Daoy (cell line): ENCODE measurements at places on chromosomes 7 and 10. TPM values are rescaled to one million over a fixed set of nuclear protein-coding genes. Genes with fewer than 3 reads are reported as not detected.
A peak's percentile ranks its signal among the peaks of the same experiment; 100 is the strongest.

DNA sequence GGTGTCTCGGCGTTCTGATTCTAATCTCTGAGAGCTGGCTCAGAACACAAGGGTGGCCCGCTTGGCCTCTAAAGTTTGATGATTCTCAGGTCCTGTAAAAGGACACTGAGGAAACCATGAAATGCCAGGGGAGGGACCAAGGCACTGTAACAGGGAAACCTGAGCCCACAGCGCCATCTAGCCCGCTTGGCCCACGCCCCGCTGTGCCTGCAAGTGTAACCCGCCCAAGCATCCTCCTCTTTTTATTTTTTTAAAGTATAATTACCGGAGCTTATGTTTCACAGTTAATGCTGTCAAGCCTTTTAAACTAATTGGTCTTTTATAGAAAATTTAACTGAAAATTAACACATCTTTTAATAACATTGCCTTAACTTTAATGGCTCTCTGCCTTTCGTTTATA is 734.7 kb downstream of the KCNMA1 start:
- DNase-seq = peak; percentile 25

Gene GRM3
- not detected in 2 replicates for total RNA-seq

Gene ELFN1
- 0.15 and 1.1 TPM in 2 replicates for total RNA-seq

DNA sequence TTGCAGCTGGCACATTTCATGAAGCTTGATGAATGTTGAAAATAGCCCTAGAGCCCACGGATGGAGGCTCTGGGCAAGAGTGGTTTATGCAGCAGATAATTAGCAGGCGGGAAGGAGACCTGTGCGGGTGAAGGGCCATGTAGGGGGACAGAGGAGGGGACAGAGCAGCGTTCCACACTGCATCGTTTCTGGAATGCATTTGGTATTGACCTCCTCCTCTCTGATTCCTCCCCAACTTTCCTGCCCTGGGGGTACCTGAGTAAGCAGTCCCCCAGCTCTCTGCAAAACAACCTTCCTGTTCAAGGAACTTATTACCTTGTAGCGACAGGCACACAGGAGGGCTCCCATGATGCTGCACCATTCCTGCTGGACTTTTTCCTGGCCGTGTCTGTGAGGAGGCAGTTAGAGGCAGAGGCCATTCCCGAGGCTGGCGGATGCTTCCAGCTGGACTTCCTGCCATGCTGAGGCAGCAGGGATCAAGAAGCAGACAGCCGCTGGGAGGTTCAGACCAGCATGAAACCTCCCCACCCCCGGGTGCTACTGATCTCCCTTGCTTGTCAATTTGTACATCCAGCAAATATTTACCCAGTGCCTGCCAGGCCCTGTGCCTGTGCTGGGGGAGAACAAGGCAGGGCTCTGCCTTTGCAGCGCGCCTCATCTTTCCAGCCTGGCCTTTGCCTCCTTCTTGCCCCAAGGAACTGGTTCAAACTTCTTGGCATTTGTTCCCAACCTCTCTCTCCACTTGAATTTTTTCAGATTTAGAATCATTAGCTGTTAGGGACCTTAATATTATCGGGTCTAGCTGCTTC is 28.7 kb downstream of the SLC29A3 start:
- DNase-seq = no peak

Gene TACR2
- not detected in 2 replicates for total RNA-seq

Gene EPO
- total RNA-seq = not detected in 2 replicates

- peak; percentile 34 for DNase-seq
Measured at GRCh38 chr10:77497748-77498147, 139.9 kb downstream of the KCNMA1 start.

Gene CLRN3
- not detected in 2 replicates for total RNA-seq

- no peak for DNase-seq
Measured at GRCh38 chr10:11257440-11258090, 239.9 kb downstream of the CELF2 start.

DNA sequence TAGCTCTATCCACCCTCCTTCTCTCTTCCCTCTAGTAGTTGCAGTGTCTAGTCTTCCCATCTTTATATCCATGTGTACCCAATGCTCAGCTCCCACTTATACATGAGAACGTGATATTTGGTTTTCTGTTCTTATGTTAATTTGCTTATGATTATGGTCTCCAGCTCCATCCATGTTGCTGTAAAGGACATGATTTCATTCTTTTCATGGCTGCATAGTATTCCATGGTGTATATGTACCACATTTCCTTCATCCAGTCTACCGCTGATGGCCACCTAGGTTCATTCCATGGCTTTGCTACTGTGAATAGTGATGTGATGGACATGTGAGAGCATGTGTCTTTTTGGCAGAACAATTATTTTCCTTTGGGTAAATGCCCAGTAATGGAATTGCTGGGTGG is 6.5 kb downstream of the PRSS2 start:
- no peak for DNase-seq

Gene NACAD
- 1.6 and 3.2 TPM in 2 replicates for total RNA-seq

GRCh38 chr7:127943541-127944521 is 87.4 kb downstream of the LRRC4 start:
- DNase-seq = no peak

DNA sequence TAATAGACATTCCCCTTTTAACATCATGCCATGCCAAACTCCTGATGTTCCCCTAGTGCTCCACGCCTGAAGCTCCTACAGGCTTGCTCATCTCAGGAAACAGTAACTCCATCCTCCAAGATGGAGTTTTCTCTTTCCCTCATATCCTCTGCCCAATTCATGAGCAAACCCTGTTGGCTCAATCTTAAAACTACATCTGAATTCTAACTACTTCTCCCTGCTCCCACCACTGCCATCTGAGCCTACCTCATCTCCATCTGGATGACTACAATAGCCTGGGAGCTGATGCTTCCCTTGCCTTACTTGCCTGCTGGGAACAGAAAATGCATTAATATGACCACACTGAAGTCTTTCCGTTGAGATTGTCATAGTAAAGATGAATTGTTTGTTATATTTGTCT is 271.7 kb upstream of the MKLN1 start:
- no peak for DNase-seq
